ENCODE measurements at places on chromosomes 2 and 18.

- DNase-seq: peak; percentile 15
These were observed 27.9 kb downstream of the RMND5A start for GRCh38 chr2:86747711-86748639.

- no peak for DNase-seq
These were observed 174.1 kb downstream of the LRATD1 start for GRCh38 chr2:14806613-14807012.

GRCh38 chr2:62654423-62654791 lies 51.1 kb upstream of the EHBP1 start:
- DNase-seq: no peak

GRCh38 chr2:141522048-141522447 lies 608.8 kb downstream of the LRP1B start:
- no peak for DNase-seq

- peak; percentile 4 for DNase-seq
These were observed 95.9 kb upstream of the GRB14 start for GRCh38 chr2:164717000-164717803.

All from hypothalamus (tissue), 51 donors.